SHP77 (cell line): ENCODE measurements at places on chromosomes 2 and 18.

DNA sequence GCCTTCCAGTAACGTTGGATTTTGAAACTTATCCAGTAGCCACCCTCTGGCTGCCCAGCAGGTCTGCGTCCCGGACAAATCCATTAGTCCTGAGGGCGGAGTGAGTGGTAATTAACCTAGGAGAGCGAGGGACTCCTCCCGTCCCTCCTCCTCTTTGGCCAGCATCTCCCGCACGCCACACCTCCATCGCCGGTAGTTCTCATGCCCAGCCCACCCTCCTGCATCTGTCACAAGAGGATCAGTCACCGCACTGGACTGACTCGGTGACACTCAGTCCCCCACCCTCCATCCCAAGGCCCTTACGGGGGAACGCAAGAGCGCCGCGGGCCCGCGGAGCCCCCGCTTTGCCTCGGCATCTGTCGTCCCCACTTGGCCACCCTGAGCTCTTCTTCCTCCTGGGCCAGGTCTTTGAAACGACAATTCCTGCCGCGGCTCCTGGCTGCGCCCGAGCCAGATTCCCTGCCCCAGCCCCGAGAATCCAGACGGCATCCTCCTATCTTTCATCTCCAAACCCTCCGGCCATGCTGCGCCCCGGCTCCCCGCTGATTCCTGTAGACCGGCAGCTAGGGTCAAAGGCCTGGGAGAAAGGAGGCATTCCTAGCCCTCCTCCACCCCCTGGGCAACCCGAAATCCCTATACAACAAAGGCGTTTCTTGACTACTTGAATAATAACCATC lies 77.5 kb downstream of the EIF2AK3 start:
- DNase-seq, result no peak

DNA sequence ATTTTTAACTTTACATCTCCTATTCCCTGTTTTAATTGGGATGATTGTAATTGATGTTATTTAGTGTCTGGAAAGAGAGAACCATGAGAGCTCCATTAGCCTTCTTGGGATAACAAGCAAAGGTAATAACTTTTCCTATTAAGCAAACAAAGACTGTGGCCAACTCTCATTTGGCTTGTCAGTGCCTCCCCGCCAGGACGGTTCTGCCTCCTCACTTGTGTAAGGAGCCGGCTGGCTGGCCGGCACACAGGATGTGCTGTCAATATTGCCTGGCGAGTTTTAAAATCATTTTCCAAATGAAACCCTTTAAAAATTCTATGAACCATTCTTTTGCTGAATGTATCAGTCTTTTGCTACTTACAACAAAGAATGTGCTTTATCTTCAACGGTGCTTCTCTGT lies 898.3 kb downstream of the CPS1 start:
- DNase-seq, result peak; percentile 22

GRCh38 chr2:240213476-240214421 lies 73.3 kb upstream of the OTOS start:
- DNase-seq, result no peak

DNA sequence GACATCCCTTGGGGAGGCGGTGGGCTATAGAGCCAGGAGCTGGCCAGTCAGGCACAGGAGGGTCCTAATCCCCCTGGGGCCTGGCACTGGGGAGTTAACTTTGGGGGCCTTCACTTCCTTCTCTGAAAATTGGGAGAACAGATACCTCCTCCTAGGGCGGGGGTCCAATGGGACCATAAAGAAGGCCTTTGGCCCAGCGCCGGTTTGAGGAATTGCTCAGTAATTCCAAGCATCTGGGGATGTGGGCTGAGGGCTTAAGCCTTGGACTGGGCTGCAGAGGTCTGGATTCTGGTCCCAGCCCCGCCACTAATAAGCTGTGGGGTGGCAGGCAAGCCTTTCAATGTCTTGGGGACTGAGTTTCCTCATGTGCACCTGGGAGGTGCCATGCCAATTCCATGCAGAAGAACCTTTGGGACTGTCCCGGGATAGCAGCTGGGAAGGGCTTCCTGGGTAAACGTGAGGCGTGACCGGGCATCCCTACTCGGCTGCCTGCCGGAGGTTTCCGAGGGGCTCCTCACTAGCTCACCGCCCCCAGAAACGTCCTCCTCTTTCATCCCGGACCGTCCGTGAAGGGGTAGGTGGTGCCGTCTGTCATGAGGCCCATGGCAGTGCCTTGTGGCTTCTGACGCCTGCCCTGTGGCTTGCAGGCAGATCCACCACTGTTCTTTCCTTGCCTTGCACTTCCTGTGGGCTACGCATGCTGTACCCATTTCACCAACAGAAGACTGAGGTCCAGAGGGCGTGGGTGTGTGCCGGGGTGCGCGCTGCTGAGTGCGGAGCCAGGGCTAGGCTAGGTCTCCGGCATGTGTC lies 67.4 kb upstream of the HPCAL1 start:
- no peak for DNase-seq

DNA sequence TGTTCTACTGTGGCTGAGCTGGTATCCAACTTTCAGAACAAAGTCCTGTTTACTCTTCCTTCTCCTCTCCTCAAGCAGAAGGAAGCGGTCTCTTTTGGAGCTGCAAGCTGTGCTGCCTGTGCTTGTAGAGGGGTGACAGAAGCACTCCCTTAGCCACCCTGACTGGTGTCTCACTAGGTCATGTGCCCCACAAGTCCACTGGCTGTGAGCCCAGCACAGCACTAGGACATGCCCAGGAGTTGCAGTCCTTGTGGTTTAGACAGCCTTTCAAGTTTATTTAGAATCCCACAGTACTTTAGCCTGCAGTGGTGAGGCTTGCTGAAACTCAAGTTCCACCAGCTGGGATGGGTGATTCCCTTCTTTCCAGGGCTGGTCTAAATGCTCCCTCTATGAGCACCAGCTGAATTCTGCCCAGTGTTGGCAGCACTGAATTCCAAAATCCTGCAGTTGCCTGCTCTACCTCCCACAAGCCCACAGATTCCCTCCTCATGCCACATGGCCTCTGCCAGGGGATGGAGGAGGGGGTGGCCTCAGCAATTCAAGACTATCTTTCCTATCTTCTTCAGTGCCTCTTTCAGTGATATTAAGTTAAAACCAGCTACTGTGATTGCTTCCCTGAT lies 61.2 kb downstream of the CCDC85A start:
- DNase-seq, result no peak
